ENCODE measurements at places on chromosomes 2 and 18.
A peak's percentile ranks its signal among the peaks of the same experiment; 100 is the strongest.

- DNase-seq: peak; percentile 54
These were observed 3.2 kb downstream of the PIGN start for GRCh38 chr18:62183578-62184195.

DNA sequence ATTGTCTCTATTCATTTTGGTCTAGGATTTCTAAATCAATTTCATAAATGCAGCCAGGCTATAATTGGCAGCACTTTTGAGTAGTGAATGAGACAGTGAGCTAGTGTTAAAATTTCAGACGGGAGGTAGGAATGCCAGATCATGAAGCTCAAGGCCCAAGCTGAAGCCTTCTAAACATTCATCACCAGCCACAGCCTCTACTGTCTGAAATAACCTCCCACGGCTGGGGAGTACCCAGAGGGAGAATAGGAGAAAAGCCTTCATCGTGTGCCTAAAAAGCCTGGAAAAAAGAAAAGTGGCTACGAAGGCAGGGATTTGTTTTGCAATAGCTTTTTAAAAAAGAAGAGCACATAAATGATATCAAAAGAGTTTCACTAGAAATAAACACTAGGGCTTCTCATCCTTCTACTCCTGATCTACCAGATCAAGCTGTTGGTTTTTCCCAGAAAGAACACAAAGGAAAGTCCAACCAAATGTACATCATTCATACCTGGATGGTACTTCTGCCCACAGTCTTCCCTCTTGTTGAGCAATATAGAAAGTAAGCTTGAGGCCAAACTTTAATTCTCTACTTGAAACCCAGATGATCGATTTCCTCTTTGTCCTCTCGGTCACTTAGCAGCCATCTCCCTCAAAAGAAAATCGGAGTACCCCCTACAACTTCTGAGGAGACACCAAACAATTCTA, 48.1 kb upstream of the SLC39A10 start:
- DNase-seq: no peak

- no peak for DNase-seq
These were observed 1997.0 kb upstream of the LRRTM1 start for GRCh38 chr2:82301506-82301905.

DNA sequence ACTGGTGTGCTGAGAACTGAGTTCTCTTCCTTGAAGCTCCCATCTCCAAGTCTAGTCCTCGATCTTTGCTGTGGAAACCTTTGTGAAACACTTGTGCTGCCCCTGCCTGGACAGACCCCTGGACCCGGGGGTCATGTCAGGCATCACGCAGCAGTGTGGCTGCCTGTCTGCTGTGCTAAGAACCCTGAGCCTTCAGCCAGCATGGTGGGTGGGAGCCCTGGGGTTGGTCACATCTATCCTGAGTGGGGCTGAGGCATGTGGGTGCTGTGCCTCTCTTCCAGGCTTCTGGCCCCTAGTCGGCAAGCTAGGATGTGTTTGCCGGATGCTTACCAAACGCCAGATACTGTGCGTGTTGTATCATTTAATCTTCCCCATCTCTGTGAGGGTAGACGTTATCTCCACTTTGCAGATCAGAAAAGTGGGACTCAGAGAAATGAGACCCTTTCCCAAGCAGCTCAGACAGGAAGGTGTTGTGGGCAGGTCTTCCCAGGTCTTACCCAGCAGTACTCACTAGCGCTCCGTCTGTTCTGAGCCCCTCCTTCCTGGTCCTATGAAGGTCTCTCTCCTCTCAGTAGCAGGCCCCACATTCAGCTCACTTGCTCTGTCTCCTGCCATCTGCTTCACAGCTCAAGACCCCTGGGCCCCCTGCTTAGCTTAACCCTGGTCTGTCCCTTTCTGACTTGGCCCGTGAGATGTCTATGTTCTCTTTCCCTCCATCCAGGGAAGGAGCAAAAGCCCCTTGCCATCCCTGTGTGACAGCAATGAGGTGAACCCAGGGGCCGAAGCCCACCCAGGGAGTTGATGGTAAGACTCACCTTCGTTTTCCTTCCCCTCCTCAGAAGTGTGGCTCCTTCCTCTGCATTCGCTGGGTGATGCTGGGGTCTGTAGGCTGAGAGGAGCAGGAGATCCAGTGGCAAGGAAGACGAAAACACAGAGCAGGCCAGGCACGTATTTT, 242.8 kb downstream of the FAM210A start:
- no peak for DNase-seq

- no peak for DNase-seq
These were observed 21.8 kb upstream of the LAMA1 start for GRCh38 chr18:7139409-7139808.

DNA sequence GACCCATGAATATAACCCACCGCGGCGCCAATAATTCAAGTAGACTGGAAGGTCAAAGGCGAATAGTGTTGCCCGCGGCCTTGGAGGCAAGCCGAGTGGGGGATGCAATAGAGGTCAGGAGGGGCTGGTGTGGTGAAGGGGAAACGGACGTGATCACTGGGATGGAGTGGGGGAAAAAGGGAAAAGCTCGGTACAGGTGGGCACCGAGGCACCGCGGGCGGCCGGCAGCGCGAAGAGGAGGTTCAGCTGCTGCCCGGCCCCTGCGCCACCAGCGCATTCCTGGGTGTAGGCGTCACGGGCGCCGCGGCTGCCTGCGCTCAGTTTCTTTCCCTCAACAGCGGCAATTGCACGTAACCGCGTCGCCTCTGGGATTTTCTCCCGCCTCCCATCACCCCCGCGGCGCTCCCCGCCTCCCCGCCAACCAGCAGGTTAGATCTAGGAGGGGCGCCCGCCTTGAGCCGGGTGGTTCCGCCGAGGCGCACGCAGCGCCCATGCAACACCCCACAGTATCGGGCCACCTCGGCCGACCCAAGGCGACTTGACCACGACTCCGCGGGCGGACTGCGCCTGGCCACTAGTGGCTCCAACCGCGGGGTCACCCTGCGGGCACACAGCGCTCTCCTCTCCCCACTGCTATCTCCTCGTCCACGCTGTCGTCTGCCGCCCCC, 1.5 kb downstream of the RND3 start:
- DNase-seq: peak; percentile 79

DNA sequence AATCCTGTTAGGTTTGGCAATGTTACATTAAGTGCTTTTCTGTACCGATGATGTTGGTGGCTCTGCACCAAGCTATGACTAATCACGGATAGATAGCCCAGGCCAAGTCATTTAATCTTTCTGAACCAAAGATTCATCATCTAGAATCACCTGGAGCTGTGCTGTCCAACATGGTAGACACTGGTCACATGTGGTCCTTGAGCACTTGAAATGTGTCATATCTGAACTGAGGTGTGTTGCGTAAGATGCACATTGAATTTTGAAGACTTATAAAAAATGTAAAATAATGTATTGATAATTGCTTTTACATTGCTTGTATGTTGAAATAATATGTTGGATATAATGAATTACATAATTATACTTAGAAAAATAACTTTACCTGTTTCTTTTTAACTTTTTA, 39.8 kb upstream of the NXPH2 start:
- DNase-seq: no peak

DNA sequence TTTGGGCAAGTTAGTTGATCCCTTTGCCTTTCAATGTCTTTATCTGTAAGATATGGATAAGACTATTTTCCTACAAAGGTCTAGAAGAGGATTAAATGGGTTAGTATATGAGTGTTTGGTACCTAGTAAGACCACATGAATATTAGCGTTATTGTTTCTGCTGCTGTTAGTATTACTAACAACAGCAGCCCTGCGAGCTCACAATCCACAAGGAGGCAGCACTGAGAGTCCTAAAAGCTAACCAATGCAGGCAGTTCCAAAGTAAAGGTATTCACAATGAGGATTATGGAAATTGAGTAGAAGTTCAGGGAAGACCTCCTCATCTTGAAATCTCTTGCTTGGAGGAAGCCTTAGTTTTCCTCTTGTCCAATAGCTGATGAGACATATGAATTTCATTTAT, 248.9 kb downstream of the TDRD15 start:
- no peak for DNase-seq

DNA sequence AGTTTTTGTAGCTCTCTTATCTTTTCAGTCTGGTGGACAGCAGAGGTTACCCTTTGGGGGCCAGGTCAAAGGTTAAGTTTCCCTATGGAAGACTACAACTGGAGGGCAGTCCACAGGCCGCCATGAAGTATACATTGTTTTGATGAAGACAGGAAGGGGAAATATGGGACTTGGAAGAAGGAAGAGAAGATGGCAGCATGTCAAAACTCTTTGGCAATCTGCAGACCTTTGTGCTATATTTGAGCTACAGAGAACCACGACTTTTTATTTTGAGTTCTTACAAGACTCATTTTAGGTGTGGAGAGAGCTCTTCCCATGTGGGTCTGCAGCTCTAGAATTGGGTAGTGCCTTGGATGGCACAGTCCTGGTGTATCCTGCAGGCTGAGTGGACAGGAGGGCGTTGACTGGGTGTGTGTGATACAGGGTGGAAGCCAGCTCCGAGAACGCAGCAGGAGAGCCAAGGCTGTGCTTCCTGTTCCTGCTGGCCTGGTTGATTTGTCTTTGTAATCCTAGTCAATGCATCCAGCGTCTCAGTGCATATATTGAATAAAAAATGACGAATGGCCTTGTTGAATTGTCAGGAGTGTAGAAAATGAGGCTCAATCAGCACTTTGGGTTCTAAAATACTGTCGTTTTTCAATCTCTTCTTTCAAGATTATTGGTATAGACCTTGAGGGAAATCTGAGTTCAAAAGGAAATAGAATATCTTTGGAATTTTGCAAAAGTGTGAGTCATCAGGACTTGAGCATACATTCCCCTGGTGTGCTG, 11.5 kb downstream of the ITGA6 start:
- DNase-seq: peak; percentile 80

DNA sequence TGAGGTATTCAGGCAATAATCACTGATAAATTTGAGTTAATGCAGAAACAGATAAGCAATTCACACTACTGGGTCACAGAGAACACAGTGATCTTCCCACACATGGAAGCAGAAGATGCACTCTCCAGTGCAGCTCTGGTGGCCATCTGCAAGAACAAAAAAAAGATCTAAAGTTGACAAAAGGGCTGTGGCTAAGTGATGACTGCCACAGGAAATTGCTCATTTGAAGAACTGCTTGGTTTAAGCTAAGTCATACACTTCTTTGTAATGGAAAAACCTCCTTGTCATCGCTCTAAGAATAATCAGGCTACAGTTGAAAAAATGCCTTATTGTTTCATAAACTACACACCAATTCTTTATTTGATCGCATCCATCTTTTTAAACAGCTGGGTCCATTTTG, 115.1 kb downstream of the DTNB start:
- no peak for DNase-seq

- DNase-seq: no peak
These were observed 102.1 kb downstream of the FAM117B start for GRCh38 chr2:202736826-202737225.

DNA sequence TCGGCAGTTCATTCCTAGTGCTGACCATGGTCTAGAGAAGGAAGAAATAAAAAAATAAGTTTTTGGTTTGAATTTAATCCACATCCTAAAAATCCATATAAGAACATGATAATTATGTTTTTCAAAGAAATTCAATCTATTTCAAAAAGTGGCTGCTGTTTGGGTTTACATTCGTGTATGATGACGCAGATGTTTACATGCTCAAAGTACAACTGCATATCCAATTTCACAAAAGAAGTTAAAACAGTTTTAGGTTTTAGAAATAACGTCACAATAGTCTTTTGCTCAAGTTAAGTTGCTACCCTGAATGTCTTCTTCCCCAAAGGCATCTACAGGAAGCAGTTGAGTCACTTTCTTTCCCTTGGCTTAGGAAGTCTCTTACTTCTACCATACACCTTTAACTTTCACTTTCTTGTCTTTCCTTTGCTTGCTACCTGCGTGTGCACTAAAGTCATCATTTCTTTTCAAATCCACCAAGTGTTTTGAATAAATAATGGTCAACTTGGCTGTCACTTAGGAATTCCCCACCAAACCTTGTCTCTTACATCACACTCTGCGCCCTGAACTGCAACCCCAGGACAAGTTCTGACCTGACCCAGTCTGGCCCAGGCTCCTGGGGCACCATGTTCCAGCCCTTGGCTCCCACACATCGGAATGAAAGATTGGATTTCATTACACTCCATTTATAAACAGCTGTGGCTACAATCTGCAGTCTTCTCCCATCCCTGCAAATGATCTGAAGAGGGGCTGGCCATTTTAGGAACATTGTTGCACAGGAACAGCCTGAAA, 28.4 kb downstream of the FAM237A start:
- no peak for DNase-seq

DNA sequence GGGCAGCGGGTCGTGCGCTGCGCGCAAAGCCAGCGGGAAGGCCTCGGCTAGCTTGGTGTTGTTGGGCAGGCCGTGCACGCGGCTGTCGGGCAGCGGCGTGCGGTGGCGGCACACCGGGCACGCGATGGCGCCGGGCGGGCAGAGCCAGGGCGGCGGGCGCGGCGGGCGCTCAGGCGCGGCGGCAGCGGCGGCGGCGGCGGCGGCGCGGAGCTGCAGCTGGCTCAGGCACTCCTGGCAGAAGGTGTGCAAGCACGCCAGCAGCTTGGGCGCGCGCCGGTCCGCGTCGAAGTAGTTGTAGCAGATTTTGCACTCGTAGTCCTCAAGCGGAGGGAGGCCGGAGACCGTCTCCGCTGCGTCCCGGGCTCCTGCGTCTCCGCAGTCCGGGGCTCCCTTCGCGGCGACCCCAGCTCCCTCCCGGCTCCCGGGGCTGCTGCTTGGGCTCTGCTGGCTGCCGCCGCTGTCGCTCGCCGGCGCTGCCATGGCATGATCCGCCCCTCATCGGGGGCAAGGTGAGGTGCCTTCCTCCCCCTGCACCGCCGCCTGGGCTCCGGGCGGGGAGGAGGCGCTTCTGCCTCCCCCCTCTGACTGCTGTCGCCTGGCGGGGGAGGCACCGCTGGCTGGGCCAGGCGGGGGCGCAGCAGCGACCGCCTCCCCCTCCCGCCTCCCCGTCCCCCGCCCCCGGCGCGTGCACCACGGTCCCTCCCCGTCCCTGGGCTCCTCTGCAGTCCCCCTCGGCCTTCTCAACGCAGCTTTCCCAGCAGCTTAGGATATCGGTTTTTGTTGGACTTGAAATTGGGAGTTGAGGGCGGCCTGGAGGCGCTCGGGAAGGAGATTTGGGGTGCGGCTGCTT, 21.0 kb upstream of the PAX3 start:
- peak; percentile 25 for DNase-seq

GRCh38 chr2:24919506-24920097, 435 bp downstream of the ADCY3 start:
- peak; percentile 32 for DNase-seq

GRCh38 chr2:23513245-23513871, 128.4 kb downstream of the KLHL29 start:
- no peak for DNase-seq

GRCh38 chr2:70901227-70902066, 34.3 kb upstream of the ATP6V1B1 start:
- DNase-seq: no peak

DNA sequence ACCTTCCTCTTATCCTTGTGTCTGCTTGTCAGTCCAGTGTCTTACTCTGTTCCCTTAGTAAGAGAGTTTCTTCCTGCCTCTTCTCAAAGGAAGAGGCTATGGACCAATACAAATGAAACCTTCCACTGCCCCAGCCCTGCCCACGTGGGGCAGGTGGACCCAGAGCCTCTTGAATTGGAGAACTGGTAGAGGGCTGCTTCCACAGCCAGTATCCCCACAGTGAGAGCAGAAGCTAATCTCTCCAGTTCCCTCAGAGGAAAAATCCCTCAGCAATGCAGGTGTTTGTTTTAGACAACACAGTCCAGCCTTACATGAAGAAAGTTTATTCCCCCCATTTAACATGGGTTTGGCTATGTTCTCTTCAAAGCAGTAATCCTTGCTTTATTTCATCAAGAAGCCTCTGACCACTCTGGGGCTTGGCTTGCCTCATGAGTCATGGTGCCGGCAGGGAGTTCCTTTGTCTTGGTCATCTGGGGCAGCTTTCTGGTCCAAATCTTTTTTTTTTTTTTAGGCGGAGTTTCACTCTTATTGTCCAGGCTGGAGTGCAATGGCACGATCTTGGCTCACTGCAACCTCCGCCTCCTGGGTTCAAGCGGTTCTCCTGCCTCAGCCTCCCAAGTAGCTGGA, 6.5 kb upstream of the CYBRD1 start:
- DNase-seq: no peak

All from colonic mucosa (tissue), 4 donors.